Uterus (tissue), 4 donors: ENCODE measurements at places on chromosomes 5 and 9. TPM values are rescaled to one million over a fixed set of nuclear protein-coding genes. Genes with fewer than 3 reads are reported as not detected.

GRCh38 chr5:79821-80220, 12.1 kb upstream of the PLEKHG4B start:
- no peaks in the 10 kb centered on the region for H3K27me3 ChIP-seq
- H3K36me3 ChIP-seq: no peaks in the 10 kb centered on the region
- no peak overlapping the region for H3K4me3 ChIP-seq
- H3K4me1 ChIP-seq: no peaks in the 10 kb centered on the region
- DNase-seq: no peak
- H3K27ac ChIP-seq: no peak overlapping the region

- H3K4me1 ChIP-seq: no peaks in the 10 kb centered on the region
- H3K27ac ChIP-seq: no peak overlapping the region
- no peak for DNase-seq
- H3K27me3 ChIP-seq: no peaks in the 10 kb centered on the region
- H3K4me3 ChIP-seq: no peak overlapping the region
- no peaks in the 10 kb centered on the region for H3K36me3 ChIP-seq
Measured at GRCh38 chr9:36623280-36623679, 50.6 kb downstream of the MELK start.

The RNF183 gene
- not detected for total RNA-seq

DNA sequence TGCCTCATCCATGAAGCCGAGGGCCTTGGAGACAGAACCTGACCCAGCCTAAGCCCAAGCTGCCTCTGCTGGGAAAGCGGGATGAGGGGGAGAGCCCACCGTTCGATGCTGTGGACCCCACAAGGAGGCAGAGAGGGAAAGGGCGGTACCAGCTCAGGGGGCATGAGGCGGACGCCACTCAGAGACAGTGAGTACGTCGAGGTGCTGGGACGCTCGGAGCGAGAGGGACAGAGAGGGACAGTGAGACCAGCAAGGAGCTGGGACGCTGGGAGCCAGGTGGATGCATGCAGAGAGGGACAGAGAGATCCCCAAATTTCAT, 33.6 kb downstream of the EXD3 start:
- H3K4me3 ChIP-seq: no peak overlapping the region
- H3K4me1 ChIP-seq: no peaks in the 10 kb centered on the region
- H3K27me3 ChIP-seq: no peaks in the 10 kb centered on the region
- H3K36me3 ChIP-seq: no peaks in the 10 kb centered on the region

DNA sequence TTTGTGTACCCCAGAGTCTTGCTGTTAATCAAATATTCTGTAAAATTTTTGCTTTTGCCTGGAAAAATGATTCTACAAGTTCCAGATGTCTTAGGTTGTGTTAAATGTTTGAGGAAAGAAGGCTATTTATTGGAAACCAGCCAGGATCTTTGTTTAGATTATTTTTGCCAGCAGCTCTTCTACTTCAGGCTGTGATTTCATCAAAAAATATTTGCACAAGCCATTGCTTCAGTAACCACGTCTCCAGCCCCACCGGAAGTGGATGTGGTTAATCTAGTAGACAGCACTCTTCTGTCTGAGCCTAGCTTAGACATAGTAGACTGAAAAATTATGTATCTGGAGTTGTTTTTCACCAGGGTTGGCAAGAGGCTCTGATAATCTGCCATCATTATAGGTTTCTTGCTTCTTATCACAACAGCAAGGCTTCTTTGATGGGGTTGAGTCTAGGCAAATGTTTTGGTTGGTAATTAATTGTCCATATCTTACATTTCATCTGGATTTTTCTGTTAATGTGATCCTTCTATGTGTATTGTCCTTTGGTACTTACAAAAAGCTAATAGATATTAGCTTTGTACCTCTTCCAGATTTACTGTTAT, 17.1 kb downstream of the KCTD16 start:
- peak; percentile 22 for DNase-seq
- H3K4me3 ChIP-seq: no peak overlapping the region
- H3K27ac ChIP-seq: no peak overlapping the region
- no peaks in the 10 kb centered on the region for H3K36me3 ChIP-seq
- H3K27me3 ChIP-seq: no peaks in the 10 kb centered on the region
- H3K4me1 ChIP-seq: no peaks in the 10 kb centered on the region

DNA sequence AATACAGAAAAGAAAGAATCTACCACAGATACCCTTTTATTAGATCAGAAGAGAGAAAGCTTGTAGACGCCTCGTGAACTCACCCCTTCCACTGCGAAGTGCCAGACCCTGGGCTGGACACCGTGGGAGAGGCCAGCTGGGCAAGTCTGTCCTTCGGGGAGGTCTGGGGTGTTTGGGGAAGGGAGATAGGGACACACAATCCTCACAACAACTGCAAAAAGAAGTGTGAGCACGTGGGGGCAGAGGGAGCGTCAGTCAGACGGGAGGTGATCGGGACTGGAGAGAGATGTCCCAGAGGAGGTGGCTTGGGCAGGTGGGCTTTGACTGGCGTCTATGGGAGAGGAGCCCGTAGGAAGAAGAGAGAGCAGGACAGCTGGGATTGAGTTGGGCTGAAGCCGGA, 27.3 kb upstream of the GRHPR start:
- H3K4me1 ChIP-seq: no peaks in the 10 kb centered on the region
- H3K4me3 ChIP-seq: no peak overlapping the region
- DNase-seq: no peak
- H3K36me3 ChIP-seq: no peaks in the 10 kb centered on the region

The LCN1 gene
- total RNA-seq: not detected

DNA sequence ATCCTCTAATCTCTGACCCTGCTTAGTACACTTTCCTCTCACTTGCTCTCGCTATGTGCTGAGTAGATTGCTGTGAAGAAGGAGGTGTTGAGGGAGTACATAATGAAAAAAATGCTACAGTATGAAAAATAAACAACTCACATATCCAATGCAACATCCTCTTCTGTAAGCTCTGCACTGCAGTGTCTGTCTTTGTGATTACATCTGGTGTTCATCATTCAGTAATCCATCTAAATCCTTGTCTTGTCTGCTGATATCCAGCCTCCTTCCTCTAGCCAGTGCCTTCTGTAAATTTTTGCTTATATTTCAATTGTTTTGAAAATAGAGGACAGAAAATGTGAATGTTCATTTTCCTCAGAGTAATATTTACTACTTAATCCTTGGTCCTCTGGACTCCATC, 57.4 kb upstream of the CDH12 start:
- DNase-seq: no peak
- H3K4me3 ChIP-seq: no peak overlapping the region
- no peaks in the 10 kb centered on the region for H3K27me3 ChIP-seq
- H3K4me1 ChIP-seq: no peaks in the 10 kb centered on the region
- H3K36me3 ChIP-seq: no peaks in the 10 kb centered on the region
- H3K27ac ChIP-seq: no peak overlapping the region

The DIMT1 gene
- total RNA-seq: 18.8 TPM

- no peaks in the 10 kb centered on the region for H3K36me3 ChIP-seq
- H3K4me3 ChIP-seq: no peak overlapping the region
- no peak for DNase-seq
- H3K27me3 ChIP-seq: no peaks in the 10 kb centered on the region
- no peak overlapping the region for H3K27ac ChIP-seq
- H3K4me1 ChIP-seq: no peaks in the 10 kb centered on the region
Measured at GRCh38 chr9:120914953-120915352, 11.6 kb downstream of the TRAF1 start.

The RICTOR gene
- 78.4 TPM for total RNA-seq

DNA sequence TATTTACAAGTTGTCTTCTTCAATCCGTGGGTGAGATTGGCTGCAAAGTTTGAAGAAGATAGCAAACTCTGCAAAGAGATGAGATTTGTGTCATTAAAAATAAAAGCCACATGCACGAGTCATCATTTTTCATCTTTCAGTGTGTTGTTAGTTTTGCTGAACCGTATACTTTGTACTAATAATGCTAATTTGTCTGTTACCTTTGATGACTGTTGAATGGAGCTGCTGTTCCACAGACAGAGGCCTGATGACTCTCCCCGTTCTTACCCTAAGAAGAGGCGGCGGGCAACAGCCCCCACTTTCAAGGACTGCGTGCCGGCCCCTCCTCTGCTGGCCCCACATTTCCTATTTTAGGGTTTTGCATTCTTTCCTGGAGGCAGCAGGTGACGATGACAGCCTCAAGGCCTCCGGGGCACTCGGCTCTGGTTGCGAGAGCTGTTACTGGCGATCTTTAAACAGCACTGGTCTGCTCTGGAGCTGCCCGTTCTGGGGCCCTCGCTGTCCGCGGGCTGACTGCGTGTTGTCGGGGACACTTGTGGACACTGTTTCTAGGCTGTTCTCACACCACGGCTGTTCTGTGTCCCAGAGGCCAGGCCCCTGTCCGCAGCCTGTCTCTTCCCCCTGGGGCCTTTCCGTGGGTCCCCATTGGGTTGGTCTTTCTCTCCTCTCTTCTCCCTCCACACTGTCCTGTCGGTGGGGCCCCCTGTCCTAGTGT, 35.1 kb downstream of the NDUFS6 start:
- no peaks in the 10 kb centered on the region for H3K36me3 ChIP-seq
- no peaks in the 10 kb centered on the region for H3K4me1 ChIP-seq
- H3K27me3 ChIP-seq: no peaks in the 10 kb centered on the region
- no peak for DNase-seq

The ADAMTS13 gene
- 3.8 TPM for total RNA-seq

- DNase-seq: no peak
- H3K27me3 ChIP-seq: no peaks in the 10 kb centered on the region
Measured at GRCh38 chr5:102823441-102823874, 68.4 kb downstream of the PAM start.

- H3K4me3 ChIP-seq: no peak overlapping the region
- H3K36me3 ChIP-seq: no peaks in the 10 kb centered on the region
- no peak overlapping the region for H3K27ac ChIP-seq
- no peaks in the 10 kb centered on the region for H3K27me3 ChIP-seq
- DNase-seq: no peak
Measured at GRCh38 chr5:157022024-157022423, 36.9 kb downstream of the HAVCR1 start.
